Stimulated activated effector memory CD8-positive, alpha-beta T cell treated with anti-CD3 and anti-CD28 coated beads, Interleukin-12 subunit alpha, Interleukin-12 subunit beta, amount 100 ng/mL, for 72 hours (primary cell): ENCODE measurements at places on chromosomes 6 and 20.
A peak's percentile ranks its signal among the peaks of the same experiment; 100 is the strongest.

GRCh38 chr20:44745598-44746366 is at the start of gene KCNK15:
Gene KCNK15, plus strand, starts transcription at chr20:44745865. Its CDS starts 46 bp downstream, at chr20:44745911.
- DNase-seq: peak; percentile 23

DNA sequence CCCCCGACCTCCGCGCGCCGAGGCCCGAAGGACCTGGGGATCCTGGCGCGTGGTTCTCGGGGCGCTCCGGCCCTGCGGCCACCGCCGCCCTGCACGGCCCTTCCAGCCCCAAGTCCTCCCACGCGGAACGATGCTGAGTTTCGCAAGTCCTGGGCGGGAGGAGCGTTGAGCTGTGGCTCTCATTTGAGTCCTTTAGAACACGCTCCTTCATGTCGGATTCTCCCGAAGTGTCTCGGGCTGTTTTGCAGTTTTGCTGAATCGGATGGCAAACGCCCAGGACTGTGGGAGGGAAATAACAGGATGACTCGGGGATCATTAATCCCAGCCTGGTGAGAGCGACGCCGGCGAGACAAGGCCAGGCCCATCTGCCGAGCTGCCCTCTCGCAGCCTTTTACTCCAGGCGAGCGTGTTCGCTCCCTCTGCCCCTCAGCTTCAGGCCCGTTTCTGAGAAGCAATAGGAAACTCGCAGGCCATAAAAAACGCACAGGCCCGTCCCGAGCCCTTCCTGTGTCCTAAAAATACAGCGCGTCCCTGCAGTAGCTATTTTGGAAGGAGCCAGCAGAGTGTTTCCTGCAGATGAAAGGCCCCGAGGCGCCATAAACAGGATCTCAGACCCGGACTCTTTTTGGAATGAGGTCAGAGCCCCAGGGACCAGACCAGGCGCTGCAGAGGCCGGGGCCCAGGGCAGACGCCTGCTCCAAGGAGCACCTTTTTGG is 153.5 kb downstream of the DLL1 start:
- DNase-seq: no peak

- no peak for DNase-seq
These were observed 377.7 kb downstream of the CDH4 start for GRCh38 chr20:61629602-61630390.

DNA sequence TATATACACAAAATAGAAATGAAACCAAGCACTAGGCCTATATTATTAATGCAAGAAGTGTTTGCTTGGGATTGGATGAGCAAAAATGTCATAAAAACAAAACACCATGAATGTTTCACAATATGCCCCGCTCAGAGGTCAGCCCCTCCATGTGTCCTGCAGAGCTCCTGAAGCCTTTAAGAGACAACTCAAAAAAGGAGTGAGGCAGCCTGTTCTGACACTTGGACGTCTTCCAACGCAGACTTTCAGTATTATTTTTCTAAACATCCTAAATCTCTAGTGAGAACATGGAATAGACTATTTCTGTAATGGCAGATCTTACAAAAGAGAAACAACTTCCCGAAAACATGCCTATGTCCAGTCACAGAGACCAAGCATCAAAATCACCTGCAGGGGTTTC is 322.6 kb downstream of the PRKN start:
- no peak for DNase-seq

- DNase-seq: no peak
These were observed 75.4 kb downstream of the ADGRB3 start for GRCh38 chr6:68710496-68710895.

DNA sequence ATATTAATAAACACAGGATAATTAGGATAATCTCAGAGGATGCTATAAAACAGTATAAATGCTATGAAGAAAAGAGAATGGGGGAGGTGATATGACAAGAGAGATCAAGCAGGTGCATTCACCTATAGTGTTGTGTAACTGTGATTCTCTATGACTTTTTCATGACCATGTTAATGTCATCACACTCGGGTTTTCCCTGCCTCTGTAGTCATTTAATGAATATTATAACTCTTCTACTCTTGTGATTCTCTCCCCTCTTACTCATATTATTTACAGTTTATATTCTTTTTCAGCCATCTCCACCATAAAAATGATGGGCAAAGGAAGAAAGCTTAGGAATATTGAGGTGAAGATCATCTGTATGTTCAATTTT is 106.9 kb upstream of the SGK1 start:
- DNase-seq: no peak

DNA sequence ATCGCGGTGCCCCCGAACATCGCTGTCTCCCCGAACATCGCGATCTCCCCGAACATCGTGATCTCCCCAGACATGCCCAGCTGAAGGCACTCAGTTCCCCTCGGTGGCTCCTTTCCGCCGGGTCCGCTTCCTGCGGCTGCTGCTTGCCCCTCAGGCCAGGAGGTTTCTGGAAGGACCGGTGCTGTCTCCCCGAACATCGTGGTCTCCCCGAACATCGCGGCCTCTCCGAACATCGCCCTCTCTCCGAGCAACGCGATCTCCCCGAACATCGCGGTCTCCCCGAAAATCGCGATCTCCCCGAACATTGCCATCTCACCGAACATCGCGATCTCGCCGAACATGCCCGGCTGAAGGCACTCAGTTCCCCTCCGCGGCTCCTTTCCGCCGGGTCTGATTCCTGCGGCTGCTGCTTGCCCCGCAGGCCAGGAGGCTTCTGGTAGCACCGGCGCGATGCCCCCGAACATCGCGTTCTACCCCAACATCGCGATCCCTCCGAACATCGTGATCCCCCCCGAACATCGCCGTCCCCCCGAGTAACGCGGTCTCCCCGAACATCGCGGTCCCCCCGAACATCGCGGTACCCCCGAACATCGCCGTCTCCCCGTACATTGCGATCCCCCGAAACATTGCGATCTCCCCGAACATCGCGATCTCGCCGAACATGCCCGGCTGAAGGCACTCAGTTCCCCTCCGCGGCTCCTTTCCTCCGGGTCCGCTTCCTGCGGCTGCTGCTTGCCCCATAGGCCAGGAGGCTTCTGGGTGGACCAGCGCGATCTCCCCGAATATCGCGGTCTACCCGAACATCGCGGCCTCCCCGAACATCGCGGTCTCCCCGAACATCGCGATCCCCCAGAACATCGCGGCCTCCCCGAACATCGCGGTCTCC is 808 bp downstream of the ULBP1 start:
- DNase-seq: no peak
